ENCODE measurements at places on chromosomes 2 and 18.

- DNase-seq = no peak
Observed at GRCh38 chr2:73386894-73387636, 1.4 kb downstream of the ALMS1 start.

DNA sequence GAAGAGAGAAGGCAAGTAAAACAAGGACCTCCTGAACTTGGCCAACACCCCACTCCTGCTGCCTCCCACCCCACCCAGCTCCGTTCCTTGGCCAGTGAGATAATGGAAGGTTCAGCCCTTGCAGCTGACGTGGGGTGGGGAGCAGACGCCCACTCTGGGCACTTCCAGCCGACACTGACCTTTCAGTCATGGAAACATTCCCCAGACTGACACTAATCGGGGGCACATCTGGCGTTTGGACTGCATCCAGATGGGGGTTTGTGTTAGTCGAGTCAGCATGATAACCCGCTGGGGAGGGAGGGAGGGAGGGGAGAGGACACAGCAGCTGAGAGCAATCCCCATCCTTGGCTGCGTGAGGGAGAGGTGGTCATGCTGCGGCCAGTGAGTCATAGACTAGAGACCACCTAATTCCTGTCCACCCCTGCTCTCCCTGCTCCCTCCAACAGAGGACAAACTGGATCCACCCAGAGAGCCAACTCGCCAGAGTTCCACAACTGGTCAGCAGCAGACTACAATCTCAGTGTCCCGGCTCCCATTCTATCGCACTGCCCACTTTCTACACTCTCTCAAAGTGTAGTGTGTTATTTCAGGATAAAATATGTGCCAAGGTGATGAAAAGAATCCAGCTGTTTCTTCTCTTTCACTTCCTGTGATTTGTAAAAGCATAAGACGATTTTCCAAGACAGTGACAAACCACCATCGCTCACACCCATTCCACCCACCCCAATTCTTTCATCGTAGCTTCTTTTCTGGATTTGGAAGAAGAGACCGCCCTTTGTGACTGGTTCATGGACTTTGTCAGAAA lies 115.4 kb upstream of the PKDCC start:
- DNase-seq = no peak

GRCh38 chr2:37641582-37642171 lies 29.8 kb downstream of the CDC42EP3 start:
- DNase-seq = no peak

DNA sequence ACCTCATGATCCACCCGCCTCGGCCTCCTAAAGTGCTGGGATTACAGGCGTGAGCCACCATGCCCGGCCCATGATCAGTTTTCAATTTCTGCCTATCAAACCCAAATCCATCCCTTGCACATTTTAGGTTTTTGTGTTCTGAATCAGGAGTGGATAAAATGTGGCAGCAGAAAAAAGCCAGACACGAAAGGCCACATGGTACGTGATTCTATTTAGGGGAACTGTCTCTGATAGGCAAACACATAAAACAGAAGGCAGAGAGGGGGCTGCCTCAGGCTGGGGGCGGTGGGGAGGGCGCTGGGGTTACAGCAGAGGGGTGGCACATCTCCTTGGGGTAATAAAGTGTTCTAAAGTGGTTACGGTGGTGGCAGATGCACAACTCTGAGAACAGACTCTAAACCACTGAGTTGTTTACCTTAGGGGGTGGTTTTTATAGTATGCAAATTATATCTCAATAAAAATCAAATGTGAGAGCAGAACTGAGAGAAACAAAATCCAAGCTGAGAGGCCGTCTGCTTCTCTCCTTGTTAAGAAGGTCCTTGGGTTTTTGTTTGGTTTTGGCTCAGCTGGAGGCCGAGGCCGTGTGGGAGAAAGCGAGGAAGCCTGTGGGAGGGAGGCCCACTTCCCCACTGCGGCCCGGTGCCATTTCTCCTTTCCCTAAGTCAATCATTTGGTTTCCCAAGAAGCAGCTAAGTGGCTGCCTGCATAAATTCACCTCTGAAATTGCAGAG lies 78.0 kb downstream of the SOWAHC start:
- no peak for DNase-seq

DNA sequence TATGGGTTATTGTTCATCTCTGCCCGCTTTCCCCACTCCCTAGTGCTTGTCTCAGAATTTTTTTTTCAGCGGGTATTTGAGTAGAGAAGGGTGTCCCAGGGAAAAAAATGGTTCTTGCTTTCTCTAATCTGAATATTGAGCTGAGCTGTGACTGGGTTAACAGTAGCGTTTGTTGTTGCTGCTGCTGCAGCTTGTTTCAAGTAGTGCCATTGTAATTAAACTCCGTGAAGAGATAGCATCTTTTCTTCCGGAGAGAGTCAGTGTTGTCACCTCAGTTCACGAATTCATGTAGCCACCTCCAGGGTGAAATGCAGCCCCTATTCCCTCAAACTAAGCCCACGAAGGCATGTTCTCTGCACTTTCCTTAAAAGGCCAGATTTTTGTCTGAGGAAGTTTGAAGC lies 1.5 kb upstream of the AAK1 start:
- DNase-seq = no peak

GRCh38 chr18:27057519-27058234 lies 127.4 kb downstream of the CHST9 start:
- no peak for DNase-seq

DNA sequence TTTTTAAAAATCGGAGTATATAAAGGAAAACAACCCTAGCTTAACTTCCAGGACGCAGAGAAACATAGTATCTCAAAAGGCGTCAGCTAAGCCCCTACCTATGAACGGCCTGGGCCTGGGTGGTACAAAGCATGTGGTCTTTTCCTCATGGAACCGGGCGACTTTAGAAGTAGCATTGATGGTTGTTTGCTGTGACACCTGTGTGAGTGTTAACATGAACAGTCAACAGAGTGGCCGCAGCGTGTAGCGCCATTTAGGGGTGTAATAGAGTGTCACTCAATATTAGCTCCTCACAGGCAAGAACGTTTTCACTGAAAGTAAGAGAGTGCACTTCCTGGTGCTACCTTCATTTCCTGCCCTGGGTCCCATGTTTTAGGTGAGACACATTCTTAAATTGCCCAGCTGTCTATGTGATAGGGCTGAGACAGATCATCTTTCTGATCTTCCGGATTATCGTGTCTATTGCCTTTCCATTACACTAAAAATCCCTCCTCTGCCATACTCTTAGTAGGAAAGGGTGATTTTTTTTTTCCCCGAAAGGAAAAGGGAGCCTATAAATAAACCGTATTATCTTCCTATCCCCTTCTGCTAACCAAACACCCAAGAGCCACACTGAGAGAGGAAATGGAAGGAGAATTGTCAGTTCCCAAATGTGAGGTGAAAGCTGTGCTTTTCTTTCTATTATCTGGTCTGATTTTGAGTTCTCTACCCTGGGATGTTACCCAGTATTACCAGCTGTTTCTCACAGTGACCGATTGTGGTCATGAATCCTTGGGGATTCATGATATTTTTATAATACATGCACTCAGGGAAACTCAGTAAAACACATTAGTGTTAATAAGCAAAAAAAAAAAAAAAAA lies 1.3 kb downstream of the GORASP2 start:
- DNase-seq = no peak

GRCh38 chr2:55954306-55955035 lies 30.9 kb upstream of the EFEMP1 start:
- DNase-seq = no peak

GRCh38 chr2:174597345-174598047 lies at the start of gene WIPF1:
TSS of gene WIPF1 (minus strand) at chr2:174597804. CDS start at chr2:174585573, 12,231 bp downstream.
- no peak for DNase-seq

GRCh38 chr2:86224645-86225355 lies 25.5 kb downstream of the MRPL35 start:
- no peak for DNase-seq

DNA sequence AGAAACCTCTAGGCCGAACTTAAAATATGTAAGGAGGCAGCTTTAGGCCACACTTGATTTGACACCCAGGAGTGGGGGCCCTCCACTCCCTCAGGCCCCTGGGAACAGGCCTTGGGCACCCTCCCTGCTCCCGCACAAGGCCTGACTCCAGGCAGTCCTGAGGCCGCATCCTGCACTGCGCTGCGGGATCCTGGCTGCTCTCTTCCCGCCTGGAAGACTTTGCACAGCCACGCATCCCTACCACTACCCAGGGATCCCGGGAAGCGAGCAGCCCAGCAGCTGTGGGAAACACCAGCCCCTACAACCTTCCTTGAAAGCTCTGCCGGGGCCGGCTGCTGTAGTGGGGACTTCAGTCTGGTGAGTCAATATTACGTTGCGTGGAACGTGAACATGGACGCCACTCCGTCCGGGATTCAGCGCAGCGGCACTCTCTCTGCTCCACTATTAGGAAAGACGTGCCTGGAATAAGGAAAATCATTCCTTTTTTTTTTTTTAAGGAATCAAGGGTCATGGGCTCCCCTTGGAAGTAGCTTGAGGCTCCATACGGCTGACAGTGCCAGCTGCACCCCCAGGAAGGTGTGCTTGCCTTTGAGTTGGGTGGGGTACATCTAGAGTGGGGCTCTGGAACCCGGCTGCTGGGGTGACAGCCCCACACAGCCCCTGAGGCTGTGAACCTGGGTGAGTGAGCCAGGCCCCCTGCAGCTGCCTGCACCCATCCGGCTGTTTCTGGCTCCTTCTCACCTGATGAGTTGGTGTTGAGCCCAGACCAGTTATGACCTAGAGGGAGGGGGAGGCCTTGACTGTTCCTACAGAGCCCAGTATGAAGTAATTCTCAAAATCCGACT lies 119.2 kb upstream of the TMEM18 start:
- DNase-seq = no peak

DNA sequence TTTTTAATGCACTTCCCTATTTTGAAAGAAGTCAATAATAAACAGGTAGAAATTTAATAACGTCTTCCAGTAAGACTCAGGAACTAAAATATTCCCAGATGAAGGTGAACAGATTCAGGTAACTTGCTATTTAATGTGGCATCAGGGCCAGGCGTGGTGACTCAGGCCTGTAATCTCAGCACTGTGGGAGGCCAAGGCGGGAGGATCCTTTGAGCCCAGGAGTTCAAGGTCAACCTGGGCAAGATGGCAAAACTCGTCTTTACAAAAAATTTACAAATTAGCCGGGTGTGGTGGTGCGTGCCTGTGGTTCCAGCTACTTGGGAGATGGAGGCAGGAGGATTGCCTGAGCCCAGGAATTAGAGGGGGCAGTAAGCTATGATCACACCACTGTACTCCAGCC lies 81.8 kb downstream of the NXPH2 start:
- DNase-seq = no peak

GRCh38 chr2:238091436-238092060 lies 8.6 kb upstream of the ESPNL start:
- DNase-seq = no peak

DNA sequence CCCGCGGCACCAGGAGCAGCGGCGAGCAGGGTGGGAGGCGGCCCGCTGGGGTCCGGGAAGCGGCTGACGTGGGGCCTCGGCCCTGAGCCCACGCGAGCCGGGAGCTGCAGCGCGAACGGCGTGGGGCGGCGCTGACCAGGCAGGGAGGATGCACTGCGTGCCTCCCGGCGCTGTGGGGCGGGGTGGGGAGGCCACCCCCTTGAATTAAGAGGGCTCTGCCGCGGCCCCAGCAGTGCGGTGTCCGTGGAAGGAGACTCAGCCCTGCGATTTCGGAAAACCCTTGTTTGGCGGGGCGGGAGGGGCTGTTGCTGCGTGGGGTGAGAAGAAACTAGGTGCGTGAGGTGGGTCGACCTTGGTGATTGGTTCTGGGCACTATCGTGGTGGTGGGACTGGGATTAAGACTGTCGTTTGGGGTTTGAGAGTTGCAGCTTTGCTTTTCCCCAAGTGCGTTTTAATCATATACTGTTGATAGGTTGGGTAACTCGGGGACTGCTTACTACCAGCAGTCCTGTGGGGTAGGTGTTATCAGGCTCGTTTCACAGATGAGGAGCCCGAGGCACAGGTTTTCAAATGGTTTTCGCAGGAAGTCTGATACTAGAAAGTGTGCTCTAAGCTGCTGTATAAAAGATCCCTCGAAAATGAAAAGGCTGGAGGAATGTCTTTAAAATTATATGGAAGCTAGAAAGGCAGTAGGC lies 722 bp downstream of the ACSL3 start:
- peak; percentile 8 for DNase-seq

DNA sequence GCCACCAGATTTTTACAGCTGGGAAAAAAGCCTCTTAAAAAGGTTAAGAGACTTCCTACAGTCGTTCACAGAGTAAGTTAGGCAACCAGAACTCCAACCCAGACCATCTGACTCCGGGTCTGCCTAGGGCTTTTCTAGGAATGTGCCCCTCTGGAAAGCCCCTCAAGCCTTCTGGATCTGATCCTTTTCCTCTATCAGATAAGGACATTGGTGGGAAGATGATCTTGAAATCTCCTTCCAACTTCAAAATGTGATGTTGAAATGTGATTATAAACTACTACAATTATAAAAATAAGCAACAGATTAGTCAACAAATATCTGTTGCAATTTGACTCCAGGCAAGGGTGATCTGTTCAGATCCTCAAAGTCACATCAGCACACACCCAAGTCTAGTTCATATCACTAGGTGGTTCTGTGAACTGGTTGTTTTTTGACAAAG lies 270.4 kb downstream of the ARHGAP15 start:
- no peak for DNase-seq

GRCh38 chr18:58064406-58064998 lies 20.5 kb downstream of the NEDD4L start:
- DNase-seq = no peak

- no peak for DNase-seq
Observed at GRCh38 chr2:188291617-188292347, at the start of gene GULP1. TSS of gene GULP1 (plus strand) at chr2:188291874. CDS start at chr2:188477703, 185,829 bp downstream.

- DNase-seq = no peak
Observed at GRCh38 chr2:21326152-21326551, 202.4 kb downstream of the TDRD15 start.

Measured in stimulated activated CD8-positive, alpha-beta memory T cell treated with anti-CD3 and anti-CD28 coated beads, Interleukin-7, amount 100 ng/mL, for 1 hour (primary cell).